ENCODE measurements at places on chromosomes 4 and X. TPM values are rescaled to one million over a fixed set of nuclear protein-coding genes. Genes with fewer than 3 reads are reported as not detected.

The L1CAM gene
- total RNA-seq, result 0.30 TPM

The TRPC3 gene
- total RNA-seq, result not detected

The CENPVL2 gene
- not detected for total RNA-seq

The CYP4V2 gene
- total RNA-seq, result 22.0 TPM

The ANTXR2 gene
- total RNA-seq, result 5.6 TPM

The SFRP2 gene
- total RNA-seq, result 0.52 TPM

The QDPR gene
- 23.1 TPM for total RNA-seq

DNA sequence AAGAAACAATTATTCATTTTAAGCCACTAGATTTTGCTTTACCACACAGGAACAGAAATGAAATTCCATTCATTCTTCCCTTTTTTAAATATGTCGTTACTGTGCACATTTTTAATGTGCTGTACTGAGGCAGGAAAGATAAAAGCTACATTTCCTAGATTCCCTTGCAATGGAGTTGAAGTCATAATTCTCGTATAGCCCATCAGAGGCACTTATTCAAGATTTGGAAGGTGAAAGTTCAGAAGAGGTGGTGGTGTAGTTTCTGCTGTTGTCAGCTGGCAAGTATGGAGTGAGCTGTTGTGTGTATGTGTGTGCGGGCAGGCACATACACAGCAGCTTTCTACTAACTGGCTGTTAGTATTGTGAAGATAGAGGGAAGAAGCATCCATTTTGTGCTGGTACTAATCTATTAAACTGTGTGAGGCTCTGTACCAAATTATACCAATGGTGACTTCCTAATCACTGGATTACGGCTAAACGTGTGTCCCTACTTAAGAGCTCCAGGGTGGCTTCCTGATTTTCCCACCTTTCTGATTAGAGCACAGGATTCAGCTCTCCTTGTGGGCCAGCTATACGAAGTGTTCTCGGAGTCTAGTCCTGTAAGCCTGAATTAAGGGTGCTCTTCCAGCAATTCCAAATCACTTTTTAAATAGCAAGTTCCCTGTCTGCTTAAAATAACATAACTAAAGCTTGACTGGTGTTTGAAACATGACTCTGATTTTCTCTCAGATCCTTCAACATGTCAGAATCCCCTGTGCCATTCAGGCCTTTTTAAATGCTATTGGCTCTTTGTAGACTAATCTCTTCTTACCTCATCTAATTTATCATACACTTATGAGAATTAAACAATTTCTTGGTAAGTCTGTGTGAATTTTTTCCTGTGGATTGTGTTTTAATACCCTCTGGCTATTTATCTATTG, 43.8 kb downstream of the PDS5A start:
- no peak for DNase-seq

DNA sequence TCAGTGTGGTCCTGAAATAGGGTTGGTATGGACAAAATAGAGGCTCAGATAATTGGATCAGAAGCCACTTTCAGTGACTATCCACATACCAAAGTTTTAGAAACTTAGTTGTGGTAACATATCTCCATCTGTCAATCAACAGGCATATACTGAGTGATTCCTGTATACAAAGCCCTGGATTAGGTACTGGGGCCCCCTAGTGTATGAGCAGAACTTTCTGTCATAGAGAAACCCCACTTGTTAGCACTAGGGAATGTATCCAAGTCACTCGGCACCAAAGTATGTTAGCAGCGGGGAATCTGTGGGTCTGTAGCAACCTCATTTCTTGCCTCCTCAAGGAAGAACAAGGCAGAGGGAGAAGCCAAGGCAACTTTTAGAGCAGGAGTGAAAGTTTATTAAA, 50.7 kb downstream of the MAP7D3 start:
- peak; percentile 45 for DNase-seq

DNA sequence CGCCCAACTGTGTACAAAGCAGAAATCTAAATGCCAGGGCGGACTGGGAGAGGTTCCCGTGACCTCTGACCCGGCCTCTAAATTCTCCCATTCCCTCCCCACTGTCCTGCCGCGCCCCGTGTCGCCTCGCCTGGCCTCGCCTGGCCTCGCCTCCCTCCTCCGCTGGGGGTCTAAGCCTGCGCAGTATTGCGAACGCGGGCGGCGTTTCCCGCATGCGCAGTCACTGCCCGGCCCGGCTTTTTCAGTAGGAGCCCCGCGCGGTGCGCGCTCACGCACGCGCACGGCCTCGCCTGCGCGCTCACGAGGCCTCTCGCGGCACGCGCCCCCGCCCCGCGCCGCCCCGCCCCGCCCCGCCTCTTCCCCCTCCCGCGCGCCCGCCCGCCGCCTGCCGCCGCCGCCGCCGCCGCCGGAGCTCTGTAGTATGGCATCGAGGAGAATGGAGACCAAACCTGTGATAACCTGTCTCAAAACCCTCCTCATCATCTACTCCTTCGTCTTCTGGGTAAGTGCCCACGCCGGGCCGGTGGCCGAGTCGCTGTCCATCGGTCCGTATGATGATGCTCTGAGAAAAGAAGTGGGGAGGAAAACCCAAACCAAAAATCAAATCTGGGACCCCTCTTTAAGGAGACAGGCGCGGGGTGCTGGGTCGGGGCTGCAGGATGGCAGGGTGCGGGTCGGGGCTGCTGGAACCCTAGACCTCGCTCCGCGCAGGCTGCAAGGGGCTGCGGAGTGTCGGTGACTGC, at the start of gene TSPAN7:
Gene TSPAN7, plus strand, starts transcription at position 417 of the 743 bp plus-strand sequence. Its CDS starts 5 bp downstream, at position 422.
- DNase-seq, result peak; percentile 66

GRCh38 chrX:130984782-130985181, 73.4 kb upstream of the ARHGAP36 start:
- DNase-seq, result no peak

DNA sequence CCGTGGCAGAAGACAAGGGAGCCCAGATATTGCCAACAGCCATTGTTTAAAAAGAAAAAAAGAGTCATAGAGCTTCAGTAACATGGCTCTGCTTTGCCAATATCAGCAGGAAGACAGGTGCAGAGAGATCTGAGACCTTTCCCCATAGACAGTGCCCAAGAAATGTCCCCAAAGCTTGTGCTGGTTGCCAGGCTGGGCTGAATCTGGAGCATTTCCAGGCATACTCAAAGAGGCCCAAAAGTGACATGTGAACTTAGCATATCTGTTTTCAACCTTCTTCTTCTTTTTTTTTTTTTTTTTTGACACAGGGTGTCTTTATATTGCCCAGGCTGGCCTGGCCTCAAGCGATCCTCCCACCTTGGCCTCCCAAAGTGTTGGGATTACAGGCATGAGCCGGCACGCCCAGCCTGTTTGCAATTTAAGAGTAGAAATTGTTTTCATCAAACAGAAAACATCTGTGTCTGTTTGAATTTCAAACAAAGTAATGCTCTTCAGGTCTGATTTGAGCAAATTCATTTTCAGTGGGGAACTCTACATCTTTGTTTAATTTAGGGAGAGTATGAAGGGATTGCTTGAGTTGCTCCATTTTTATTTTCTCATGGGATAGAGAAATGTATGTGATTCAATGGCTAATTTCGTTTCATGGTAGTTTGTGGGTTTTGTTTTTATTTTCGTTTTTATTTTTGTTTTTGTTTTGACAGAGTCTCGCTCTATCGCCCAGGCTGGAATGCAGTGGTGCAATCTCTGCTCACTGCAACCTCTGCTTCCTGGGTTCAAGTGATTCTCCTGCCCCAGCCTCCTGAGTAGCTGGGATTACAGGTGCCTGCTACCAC, 56.6 kb upstream of the RBM47 start:
- DNase-seq, result no peak

DNA sequence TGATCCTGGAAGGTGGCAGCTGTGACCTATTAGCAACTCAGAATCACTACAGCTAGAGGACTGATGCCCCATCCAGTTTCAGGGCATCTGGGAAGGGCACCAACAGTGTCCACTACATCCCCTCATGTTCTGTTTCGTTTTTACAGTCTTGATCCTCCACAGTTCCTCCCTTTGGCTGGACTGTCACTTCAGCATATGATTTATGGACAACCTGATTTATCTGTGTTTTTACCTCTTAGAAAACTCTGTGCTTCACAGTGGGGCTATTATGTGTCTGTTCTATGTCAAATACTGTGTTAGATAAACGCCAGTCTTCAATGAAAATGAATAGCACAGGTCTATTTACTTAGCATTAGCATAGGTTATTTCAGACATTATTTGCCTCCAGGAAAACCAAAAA, 63.1 kb upstream of the GRPR start:
- DNase-seq, result no peak

DNA sequence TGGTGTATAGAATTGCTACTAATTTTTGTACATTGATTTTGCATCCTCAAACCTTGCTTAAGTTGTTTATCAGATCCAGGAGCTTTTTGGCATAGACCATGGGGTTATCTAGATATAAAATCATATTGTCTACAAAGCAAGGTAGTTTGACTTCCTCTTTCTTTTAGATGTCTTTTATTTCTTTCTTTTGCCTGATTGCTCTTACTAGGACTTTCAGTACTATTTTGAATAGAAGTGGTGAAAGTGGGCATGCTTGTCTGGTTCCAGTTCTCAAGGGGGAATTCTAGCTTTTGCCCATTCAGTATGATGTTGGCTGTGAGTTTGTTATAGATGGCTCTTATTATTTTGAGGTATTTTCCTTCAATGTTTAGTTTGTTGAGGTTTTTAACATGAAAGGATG, 187.9 kb upstream of the LCORL start:
- no peak for DNase-seq

DNA sequence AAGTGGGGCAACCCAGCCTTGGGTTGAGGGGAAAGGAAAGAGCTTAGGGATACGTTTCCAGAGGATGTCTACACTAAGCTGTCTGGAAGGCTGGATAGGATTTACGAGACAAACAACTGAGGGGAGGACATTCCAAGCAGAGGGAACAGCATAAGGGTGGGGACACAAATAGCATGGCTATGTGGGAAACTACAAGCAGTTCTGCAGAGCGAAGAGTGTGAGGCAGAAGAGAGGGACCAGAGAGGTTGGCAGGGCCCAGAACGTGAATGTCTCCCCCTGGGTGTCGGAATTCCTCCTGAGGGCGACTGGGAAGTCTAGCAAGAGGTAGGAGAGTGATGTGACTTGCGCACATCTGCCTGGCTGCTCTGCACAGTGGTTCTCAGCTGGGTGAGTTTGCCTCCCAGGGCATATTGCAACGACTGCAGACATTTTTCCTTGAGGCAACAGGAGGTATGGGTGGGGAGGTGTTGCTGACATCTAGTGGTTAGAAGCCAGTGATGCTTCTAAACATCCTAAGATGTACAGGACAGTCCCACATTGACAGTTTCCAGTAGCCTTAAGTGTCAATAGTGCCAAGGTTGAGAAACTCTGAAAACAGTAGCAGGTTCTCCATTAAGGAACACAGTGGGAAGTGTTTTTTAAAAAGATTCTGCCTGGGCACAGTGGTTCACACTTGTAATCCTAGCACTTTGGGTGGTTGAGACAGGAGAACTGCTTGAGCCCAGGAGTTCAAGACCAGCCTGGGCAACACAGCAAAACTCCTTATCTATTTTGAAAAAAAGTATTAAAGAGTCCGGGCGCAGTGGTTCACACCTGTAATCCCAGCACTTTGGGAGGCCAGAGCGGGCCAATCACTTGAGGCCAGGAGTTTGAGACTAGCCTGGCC, 9.2 kb downstream of the NDUFA1 start:
- peak; percentile 7 for DNase-seq

GRCh38 chr4:1543561-1543960, 137.3 kb upstream of the NKX1-1 start:
- DNase-seq, result no peak

GRCh38 chr4:31539284-31540069, 819.3 kb downstream of the PCDH7 start:
- DNase-seq, result no peak

DNA sequence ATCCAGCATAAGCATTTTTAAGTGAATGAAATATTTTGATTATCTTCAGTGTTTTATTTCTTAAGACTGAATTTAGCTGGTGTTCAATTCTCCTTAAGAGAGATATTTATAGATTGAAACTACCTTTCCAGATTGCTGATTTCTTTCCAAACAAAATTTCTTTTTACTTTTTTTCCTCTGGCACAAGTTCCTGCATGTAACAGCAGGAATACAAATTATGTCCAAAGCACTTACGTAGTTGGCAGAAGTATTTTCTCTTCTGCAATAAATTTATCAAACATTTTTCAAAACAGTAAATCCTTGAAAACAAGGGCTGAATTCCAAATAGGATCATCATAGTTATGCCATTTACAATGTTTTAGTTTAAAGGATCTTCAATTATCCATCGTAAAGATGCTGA, 412.6 kb downstream of the IQCM start:
- no peak for DNase-seq

DNA sequence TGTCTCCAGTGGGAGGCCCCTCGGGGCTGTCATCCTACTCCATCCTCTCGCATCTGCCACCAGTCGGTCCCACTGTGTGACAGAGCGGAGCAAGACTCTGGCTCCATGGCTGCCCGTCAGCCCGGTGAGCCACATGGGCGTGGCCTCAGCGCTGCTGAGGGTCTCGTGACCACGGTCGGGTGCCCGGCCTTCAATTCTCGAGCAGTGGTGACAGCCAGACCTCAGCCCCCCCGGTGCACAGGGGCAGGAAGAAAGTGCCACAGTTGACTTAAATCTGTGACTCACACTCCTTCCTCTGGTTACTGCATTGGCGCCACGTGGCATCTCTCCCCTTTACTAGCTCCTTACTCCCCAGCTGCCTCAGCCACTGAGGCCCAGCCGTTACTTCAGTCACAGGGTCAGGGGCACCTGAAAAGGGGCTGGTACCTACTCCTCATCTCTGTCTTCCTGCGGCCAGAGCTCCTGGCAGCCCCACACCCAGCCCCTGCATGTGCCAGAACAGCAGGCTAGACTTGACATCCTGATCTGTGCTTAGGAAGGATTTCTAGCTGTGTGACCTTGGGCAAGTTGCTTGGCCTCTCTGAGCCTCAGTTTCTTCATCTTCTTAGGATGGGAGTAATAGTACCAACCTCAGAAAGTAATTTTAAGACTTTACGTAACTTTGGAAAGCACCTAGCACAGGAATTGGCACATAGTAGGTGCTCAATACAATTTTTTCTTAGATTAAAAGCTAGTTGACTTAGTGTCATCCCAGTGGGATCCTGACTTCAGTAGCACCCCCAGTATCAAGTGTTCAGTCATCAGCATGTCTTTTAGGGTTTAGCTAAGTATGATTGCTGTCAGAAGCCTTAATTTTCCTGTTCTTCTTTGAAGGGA, 66.1 kb downstream of the TNIP2 start:
- DNase-seq, result no peak
